Epithelial cell of esophagus (primary cell): ENCODE measurements at places on chromosomes 3 and 15.

DNA sequence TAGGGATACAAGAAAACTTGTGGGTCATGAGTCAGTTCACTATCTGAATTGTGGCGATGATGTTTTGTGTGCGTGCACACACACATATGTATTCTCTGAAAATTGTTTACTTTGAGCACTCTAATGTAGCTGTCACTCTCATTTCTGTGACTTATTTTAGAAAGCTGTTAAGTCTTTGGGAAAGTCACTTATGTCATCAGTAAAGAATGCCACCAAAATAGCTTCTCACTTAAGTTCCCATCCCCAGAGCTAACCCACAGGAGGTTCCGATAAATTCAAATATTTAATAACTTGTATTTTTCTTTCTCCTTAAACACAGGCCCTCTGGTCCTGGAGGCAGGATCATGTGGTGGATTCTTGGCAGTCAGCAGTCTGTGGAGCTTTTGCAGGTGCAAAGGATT is 138.3 kb downstream of the LRIG1 start:
- no peak for DNase-seq

- peak; percentile 33 for DNase-seq
Measured at GRCh38 chr3:44862226-44862637, 520 bp downstream of the TMEM42 start.

DNA sequence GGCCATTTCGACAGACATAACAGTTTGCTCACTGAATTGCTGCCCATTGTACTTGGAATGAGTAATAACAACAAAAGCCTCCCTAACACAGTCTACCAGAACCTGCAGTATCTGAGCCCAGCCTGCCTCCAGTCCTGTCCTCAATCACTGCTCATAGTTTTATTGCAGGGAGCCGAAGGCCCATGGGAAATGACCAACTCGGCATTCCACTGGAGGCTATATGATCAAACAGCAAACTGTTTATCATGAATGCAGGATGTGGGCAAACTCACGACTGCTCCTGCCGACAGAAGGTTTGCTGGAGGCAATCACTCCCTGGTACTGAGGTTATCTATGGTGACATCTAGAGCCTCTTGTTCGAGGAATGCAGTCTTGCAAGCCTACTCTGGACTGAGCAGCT is 46.3 kb downstream of the LSM3 start:
- peak; percentile 63 for DNase-seq

- DNase-seq = no peak
Measured at GRCh38 chr3:170814822-170815221, 55.2 kb downstream of the RPL22L1 start.

- no peak for DNase-seq
Measured at GRCh38 chr3:128348805-128349531, 117.7 kb downstream of the DNAJB8 start.

GRCh38 chr15:38187630-38188313 is 64.9 kb upstream of the SPRED1 start:
- no peak for DNase-seq
